ENCODE measurements at places on chromosomes 2 and 18.

DNA sequence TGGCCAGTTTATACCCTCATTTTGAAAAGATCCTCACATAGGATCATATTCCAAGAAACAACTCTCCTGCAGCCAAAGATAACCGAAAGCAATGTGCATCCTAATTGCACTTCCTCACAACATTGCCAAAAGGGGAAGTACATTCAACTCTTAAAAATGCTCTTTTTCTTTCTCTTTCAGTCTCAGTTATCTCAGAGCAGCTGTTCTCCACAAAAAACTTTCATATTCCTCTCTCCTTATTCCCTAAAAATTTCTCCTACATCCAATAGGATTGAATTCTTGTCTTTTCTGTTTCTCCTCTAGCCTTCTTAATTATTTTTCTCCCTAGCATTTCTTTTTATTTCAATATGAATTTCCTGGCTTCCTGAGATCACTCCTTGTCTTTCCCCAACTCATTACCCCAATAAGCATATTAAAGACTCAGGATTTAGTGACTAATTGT is 7.4 kb upstream of the VRK2 start:
- no peak for DNase-seq

- DNase-seq: no peak
Observed at GRCh38 chr2:127763776-127764175, 47.2 kb downstream of the WDR33 start.

DNA sequence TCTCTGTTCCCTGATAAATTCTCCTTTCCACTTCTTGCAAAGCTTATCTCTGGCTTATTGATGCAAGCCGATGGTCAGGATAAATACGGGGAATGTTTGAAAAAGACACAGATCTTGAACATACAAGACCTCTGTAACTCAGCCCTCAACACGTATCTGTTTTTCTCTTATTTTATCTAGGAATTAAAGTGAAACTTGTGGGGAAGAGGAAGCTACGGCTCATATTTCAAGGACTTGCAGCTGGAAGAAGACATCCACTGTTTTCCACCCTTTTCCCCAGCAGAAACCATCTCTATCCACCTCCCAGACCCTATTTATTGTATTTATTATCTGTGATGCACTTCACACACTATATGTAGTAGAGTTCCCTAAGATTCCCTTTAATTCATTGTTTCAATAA is 98.4 kb upstream of the TANK start:
- DNase-seq: no peak

DNA sequence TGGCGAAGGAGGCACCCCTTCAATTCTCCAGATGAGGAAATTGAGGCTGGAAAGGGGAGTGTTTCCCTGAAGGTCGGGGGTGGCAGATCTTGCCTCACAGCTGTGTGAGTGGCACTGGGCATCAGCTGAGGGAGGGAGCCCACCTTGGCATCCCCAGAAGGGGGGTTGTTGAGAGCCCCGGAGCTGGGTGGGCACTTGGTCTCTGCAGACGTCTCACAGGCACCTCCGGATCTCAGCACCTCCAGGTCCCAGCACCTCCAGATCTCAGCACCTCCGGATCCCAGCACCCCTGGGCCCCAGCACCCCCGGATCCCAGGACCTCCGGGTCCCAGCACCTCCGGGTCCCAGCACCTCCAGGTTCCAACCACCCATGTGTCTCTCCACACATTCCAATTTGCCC is 137.9 kb downstream of the NFATC1 start:
- no peak for DNase-seq

GRCh38 chr2:143469323-143469722 is 340.1 kb downstream of the ARHGAP15 start:
- DNase-seq: no peak

GRCh38 chr2:27724191-27724590 is 47.3 kb upstream of the MRPL33 start:
- no peak for DNase-seq

- no peak for DNase-seq
Observed at GRCh38 chr2:224944707-224945547, 97.3 kb downstream of the DOCK10 start.

DNA sequence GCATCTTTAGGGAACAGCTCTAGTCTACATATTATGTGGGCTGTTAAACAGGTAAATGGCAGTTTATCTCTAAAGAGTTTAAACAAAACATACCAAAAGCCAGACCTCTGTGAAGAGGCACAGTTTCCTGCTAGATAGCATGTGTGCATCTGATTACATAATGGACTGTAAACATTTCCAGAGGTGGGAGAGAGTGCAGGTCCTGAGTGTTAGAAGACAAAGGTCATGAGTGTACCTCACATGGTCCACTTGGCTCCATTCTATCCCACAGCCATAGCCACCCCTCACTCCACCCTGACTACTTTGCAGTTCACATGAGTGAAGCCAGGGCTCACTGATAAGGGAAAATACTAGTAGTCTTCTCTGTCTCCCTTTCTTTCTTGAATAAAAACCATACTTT is 233.4 kb downstream of the MTX2 start:
- DNase-seq: no peak

GRCh38 chr18:57947117-57947516 is 96.9 kb upstream of the NEDD4L start:
- DNase-seq: no peak

- DNase-seq: no peak
Observed at GRCh38 chr18:57432751-57433400, 2.3 kb upstream of the ONECUT2 start.

GRCh38 chr2:49309461-49309860 is 155.1 kb upstream of the FSHR start:
- no peak for DNase-seq

GRCh38 chr2:227592694-227593387 is 5.9 kb upstream of the SCYGR2 start:
- DNase-seq: no peak

GRCh38 chr2:112682101-112682500 is 36.4 kb downstream of the SLC20A1 start:
- no peak for DNase-seq

- no peak for DNase-seq
Observed at GRCh38 chr18:51824746-51825145, 515.3 kb upstream of the DCC start.

DNA sequence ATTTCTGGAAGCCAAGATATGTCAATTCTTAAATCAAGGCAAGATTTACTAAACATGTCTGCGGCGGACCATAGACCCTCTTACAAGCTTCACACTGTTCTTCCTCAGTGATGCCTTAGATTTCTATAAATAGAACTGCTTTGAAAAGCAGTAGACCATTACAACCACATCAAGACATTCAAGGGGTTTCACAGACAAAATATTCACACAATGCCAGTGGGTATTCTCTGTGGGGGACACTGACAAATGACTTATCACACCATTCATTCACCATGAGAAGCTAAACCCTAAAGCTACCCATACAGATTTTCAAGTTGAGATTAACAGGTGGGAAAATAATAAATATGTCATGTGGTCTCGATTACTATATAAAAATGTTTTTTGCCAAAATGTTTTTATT is 15.9 kb upstream of the LRRTM4 start:
- no peak for DNase-seq

GRCh38 chr18:77702686-77703085 is 453.0 kb downstream of the GALR1 start:
- no peak for DNase-seq

DNA sequence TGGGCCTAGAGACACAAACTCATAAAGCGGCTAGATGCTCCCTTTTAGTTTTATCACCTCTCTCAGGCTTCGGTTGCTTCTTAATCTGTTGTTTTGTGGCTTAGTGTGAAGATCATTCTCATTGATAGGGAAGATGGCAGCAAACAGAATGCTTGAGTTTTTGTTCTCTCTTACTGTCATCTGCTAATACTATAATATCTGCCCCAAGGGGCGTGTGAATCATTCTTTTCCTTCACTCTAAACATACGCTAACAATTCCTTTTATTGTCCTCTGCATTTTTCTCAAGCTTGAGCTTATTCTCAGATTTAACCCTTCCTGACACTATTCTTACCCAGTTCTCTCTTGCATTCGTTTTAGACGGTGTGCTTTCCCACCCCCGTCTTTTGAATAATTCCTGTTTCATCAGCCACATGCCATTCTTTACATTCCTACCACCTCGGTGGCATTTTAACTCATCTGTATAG is 323.9 kb upstream of the NRP2 start:
- no peak for DNase-seq

DNA sequence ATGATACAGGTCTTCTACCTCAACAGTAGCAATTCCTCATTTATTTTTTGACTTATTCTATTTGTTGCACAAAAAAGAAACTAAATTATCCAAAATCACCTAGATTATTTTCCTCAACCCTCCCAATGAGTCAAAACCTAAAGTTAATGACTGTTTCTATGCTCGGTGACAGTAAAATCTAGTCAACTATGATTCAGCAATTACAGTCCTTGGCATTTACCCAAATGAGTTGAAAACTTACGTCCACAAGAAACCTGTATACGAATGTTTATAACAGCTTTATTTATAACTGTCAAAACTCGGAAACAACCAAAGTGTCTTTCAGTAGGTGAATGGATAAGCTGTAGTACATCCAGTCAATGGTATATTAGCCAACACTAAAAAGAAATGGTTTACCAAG is 439.3 kb downstream of the CBLN2 start:
- no peak for DNase-seq

DNA sequence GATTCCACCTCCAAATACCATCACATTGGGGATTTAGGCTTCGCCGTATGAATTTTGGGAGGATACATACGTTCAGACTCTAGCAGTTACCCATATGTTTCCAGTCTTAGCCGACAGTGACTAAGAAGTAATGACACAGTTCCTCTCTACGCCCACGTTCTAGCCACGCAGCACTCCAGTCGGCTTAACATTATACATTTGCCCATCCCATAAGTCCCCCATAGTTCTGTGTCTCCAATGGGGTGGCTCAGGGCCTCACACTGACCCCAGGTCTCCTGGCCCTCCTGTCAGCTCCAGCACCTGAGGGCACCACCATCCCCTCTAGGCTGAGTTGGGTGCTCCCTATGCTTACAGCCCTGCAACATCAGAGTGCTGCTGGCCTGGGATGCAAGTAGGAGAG is 18.4 kb upstream of the CNDP2 start:
- no peak for DNase-seq

DNA sequence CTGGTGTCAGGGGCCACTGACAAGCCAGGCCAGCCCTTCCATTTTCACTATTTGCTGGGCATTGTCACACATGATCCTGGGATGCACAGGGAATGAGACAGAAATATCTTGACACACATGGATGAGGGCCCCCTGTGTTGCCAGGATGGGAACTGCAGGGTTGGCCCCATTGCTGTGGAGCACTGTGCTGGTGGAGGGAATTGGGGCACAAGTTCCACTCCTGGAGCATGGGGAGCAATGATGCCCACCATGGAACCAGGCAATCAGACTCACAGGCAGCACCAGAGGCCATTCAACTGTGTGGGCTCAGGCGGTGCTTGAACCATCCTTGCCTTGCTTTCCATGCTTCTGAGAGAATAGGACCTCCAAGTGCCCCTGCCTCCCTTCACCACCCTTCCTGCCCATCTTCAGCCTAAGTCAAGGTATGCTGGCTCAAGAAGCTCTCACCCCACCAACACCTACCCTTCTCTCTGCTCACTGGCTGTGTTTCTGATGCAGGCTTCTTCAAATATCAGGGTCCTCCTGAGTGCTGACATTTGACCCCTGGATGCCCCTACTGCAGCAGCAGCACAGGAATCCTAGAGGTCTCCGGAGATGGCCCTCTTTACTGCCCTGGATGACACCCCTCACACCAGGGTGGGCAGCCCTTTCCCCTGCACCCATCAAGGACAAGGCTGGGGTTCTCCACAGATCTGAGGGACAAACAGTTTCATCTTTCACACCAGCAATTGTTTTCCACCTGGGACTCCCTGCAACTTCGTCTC is 11.0 kb downstream of the ADRA2B start:
- no peak for DNase-seq

- no peak for DNase-seq
Observed at GRCh38 chr2:126778561-126779501, 119.9 kb upstream of the TEX51 start.

DNA sequence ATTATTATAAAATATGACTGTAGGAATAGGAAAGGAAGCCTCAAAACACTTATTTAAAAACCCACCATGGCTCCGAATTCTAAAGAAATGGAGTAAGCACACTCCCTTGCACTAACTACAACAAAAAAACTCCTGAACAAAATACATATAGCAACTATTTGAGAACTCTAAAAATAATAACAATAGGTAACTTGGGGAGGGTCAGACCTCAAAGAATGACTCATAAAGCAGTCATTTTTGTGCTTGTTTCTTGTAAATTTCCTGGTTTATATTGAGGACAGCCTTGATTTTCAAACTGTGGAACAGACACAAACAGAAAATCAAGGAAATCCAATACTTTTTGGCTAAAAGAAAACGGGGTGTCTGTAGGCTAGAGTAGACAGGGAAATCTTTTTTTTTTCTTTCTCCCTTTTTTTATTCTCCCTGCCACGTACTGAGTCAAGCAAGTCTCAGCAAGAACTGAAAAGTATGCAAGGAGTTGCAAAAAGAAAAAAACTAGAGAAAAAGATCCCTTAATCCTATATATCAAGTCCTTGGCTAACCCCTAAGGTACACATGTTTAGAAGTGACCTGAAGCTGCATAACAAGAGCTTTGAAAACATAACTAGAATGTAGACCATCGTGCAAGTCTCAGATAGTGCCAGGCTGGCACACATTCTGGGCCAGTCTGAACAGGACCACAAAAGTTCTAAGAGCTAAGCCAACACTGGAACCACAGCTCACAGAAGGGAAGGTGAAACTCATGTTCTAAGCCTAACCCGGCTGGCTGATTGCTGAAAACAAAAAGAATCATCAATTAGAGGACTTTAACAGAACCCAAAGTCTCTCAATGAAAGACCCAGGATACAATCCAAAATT is 403.1 kb upstream of the LYPD1 start:
- DNase-seq: no peak

DNA sequence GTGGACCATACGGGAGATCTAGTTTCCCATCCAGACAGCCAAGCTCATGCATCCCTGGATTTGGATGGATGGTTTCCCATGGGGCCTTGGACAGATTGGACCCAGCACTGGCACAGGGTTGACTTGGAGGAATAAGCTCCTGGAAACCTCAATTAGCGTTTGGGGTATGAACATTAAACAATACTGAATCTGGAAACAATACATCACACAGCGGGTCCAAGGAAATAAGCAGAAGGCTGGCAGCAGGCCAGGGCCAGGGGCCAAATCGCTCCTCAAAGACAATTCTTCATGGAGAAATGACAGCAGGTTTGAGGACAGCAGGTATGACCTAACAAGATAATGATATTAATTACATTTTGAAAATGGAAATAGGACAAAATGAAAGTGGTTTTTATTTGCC is 540.6 kb downstream of the RIT2 start:
- DNase-seq: no peak

DNA sequence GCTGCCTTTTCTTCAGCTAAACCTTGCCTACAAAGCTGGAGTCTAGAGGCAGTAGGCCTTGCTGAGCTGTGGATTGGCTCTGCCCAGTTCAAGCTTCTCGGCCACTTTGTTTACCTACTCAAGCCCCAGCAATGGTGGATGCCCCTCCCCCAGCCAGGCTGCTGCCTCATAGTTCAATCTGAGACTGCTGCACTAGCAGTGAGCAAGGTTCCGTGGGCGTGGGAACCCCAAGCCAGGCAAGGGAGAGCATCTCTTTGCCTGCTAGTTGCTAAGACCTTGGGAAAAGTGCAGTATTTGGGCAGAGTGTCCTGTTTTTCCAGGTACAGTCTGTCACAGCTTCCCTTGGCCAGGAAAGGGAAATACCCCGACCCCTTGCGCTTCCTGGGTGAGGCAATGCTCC is 68.9 kb downstream of the VAPA start:
- no peak for DNase-seq

Data from T follicular helper cell (primary cell).